ENCODE measurements at places on chromosomes 2 and 18.

DNA sequence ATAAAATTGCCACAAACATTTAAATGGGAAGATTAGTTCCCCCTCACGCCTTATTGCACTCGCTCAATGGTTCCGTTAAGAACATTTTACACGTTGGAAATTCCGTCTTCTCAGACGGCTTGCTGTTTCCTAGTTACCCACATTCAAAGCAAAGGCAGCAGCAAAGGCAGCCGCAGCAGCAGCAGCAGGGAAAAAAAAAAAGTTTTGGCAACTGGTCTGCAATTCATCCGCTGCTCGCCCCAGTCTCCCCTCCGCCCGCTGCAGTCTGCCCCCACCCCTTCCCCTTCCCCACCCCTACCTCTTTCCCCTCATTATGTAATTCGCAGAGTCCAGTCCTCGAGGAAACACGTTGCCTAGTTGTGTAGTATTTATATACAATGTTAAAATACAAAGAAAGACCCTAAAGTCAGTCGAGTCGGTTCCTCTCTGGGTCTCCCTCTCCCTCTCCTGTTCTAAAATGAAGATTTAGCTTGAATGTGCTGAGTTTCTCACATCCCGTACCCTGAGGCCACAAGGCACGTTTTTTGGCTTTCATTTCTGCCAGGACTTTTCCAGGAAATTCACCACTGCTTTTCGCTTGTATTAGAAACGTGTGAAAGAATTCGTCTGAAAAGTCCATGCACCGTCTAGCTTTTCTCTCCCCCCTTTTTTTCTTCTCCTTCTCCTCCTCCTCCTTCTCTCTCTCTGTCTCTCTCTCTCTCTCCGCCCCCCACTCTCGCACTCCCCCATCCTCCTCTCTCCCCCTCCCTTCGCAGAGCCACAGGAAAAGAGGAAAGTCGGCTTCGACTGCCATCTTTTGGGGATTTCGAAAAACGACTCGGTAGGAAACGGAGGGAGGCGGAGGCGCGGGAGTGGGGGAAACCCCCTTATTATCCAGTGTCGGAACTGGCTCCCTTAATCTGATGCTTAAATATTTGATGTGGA, 140.0 kb downstream of the MEIS1 start:
- DNase-seq, result no peak

- DNase-seq, result no peak
Measured at GRCh38 chr2:23563673-23564614, 179.0 kb downstream of the KLHL29 start.

DNA sequence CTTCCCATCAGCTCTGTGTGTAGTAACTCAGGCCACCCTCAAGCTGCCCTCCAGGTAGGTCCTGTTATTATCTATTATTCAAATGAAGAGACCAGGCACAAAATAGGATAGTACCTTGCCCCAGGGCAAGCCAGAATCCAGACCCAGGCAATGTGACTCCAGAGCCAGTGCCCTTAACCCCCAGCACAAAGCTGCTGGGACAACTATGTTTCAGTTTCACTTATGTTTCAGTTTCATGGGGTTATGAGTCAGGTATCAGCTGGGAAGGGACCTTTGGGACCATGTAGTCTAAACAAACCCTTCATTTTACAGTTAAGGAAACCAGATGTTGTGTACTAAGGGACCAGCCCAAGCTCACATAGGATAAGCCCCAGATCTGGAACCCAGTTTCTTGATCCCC, 10.0 kb downstream of the HK2 start:
- no peak for DNase-seq

- DNase-seq, result no peak
Measured at GRCh38 chr2:32504877-32505478, 122.9 kb upstream of the TTC27 start.

All from T-helper 1 cell (primary cell).